HuH-7 (cell line): ENCODE measurements at places on chromosomes 6 and 20.

DNA sequence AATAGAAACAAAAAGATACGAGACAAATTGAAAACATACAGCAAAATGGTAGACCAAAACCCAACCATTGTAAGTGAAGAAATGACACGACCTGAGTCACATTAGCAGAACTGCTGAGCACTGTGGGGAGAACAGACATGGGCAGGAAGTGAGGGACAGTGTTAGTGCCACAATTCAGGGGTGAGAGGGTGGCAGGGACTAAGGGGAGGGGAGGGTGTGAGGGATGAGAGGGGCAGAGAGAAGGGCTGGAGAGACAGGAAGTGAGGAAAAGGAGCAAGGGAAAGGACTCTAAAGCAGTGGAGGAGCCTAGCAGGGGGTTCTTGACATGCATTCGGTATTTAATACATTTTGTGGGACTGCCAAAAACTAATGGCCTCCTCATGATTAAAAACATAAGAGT is 45.0 kb upstream of the TRIM26 start:
- no peak for DNase-seq

DNA sequence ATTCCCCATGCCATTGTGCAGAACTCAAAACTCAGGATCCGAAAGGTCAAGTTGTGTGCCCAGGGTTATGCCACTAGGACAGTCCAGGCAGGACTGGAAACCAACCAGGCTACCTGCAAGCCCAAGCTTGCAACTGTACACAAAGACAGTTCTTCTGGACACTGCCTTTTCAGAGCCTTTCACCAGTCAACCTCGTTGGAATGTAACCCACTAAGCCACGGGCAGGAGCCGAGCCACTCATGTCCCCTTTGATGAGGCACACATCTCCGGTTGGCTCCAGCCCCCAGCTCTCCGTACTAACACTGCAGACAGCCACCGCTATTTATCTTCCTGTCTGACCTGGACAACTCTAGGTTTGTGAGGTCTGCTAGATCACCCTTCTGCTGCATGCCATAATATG is 62.5 kb downstream of the BMP7 start:
- DNase-seq: no peak

- DNase-seq: no peak
These were observed 107.4 kb downstream of the PXDC1 start for GRCh38 chr6:3643921-3644738.

GRCh38 chr20:58978351-58979190 is 2.5 kb upstream of the NELFCD start:
- no peak for DNase-seq

GRCh38 chr6:2663123-2663522 is 87.6 kb downstream of the MYLK4 start:
- no peak for DNase-seq

DNA sequence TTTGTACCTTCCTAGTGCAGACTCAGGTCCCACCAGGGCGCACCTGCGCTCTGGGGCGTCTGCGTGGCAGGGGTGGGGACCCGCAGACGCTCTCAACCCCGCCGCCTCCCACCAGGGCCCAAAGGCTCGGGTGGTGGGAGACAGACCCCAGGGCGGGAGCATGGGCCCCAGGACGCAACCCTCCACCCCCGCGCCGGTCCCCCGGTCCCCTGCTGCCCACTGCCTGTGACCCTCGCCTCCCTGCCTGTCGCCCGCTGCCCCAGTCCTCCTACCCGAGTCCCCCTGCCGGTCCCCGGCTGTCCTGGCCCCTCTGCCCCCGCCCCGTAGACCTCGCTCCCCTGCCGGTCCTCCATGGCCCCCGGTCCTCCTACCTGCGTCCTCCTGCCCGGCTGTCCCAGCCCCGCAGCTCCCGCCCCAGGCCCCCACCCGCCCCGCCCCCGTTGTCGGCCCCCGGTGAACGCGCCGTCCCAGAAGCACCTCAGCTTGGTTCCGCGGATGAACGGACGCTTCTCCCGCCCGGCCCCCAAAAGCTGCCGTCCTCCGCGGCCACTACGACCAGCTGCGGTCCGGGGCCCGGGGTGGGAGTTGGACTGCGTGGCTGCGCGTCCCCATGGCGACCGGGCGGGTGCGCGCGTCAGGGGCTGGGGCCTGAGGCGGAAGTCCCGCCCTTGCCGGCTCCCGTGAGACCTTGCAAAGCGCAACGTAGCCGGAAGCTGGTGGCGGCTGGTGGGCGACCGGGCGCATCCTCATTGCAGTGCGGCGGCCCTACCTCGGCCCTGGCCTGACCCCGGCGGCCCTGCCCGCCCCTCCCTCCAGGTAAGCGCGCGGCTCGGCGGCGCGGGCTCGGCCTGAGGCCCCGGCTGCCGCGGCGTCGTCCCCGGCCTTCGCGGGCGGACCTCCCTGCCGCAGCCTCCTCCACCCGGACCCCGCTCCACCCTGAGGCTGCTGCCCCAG is at the start of gene ARFGAP1:
ARFGAP1 (plus strand) TSS at position 709 of the 954 bp plus-strand sequence. CDS start 2,768 bp downstream, outside the sequence.
- peak; percentile 99 for DNase-seq

DNA sequence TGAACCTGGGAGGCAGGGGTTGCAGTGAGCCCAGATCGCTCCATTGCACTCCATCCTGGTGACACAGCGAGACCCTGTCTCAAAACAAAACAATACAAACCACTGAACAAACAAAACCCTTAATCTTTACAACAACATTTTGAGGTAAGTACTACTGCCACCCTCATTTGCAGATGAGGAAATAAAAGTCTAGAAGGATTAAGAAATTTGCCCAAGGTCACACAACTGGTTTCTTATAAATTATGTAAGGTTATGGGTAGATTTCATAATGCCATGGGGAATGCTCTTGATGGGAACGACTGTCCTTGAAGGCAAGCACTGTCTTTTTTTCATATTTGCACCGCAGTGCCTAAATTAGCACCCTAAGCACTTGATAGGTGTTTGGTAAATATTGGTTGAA is 13.8 kb upstream of the B4GALT5 start:
- no peak for DNase-seq

DNA sequence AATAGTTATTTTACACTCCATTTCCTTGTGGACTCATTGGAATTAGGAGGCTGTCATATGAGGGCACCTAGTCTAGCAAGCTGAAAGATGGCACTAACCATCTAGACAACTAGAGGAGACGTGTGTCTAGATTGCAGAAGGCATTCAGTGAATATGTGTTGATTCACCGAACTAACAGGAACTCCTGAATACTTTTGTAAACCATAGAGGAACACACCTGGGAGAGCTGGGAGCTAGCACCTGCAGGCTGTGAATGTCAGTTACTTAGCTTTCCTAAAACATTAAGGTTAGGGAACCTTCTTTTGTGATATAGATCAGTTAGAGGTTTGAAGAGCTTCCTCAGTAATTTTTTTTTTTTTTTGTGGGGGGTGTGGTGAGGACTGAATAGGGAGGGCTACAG is 7.7 kb downstream of the OPN5 start:
- no peak for DNase-seq

GRCh38 chr20:15236812-15237211 is 899.4 kb upstream of the FLRT3 start:
- peak; percentile 60 for DNase-seq

DNA sequence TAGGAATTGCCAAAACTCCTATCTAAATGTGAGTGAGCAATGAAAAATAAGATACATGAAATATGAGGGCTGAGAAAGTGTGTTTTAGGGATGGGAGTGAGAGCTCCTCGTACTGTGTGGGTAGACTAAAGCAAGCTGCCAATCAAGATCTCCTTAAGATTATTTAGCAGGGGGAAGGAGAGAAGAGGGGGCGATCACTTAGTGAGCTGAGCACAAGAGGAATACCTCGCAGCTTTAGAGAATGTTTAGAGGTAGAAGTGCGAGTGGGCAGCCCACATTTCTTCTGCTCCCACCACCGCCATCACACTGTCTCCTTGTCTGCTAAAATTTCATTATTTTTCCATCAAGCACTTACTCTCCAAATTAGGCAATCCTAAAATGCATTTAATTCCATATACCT is 312.6 kb downstream of the ALDH8A1 start:
- DNase-seq: no peak

- DNase-seq: peak; percentile 70
These were observed 83.9 kb downstream of the SOD2 start for GRCh38 chr6:159608961-159609651.

- DNase-seq: no peak
These were observed 17.2 kb upstream of the TMX4 start for GRCh38 chr20:8036771-8037170.
